ENCODE measurements at places on chromosomes 13 and 19.

- DNase-seq: no peak
Observed at GRCh38 chr13:54449922-54450321, 1421.3 kb downstream of the OLFM4 start.

DNA sequence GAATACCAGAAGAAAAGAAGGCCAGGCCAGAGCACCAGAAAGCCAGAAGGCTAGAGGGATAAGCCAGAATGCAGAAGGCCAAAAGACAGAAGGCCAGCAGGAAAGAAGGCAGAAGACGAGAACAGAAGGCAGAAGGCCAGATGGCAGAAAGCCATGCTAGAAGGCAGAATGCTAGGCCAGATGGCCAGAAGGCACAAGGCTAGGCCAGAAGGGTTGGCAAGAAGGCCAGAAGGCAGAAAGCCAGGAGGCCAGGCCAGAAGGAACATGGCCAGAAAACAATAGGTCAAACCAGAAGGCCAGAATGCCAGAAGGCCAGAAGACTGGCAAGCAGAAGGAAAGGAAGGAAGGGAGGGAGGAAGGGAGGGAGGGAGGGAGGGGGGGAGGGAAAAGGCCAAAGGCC is 188.8 kb downstream of the TUBA3C start:
- no peak for DNase-seq

GRCh38 chr13:95676105-95676761 is 706 bp upstream of the DNAJC3 start:
- no peak for DNase-seq

DNA sequence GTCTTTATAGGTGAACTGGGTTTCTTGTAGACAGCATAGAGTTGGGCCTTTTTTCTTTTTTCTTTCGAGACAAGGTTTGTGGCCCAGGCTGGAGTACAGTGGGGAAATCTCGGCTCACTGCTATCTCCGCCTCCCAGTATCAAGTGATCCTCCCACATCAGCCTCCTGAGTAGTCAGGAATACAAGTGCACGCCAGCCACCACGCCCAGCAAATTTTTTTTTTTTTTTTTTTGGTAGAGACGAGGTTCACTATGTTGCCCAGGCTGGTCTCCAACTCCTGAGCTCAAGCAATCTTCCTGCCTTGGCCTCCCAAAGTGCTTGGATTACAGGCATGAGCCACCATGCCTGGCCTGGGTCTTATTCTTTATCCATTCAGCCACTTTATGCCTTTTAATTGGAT is 5.1 kb upstream of the CALM3 start:
- no peak for DNase-seq

GRCh38 chr13:44506719-44507118 is 69.4 kb downstream of the TSC22D1 start:
- no peak for DNase-seq

- no peak for DNase-seq
Observed at GRCh38 chr13:86193281-86193680, 394.1 kb upstream of the SLITRK6 start.

GRCh38 chr13:49610176-49610575 is 18.1 kb upstream of the ARL11 start:
- no peak for DNase-seq

DNA sequence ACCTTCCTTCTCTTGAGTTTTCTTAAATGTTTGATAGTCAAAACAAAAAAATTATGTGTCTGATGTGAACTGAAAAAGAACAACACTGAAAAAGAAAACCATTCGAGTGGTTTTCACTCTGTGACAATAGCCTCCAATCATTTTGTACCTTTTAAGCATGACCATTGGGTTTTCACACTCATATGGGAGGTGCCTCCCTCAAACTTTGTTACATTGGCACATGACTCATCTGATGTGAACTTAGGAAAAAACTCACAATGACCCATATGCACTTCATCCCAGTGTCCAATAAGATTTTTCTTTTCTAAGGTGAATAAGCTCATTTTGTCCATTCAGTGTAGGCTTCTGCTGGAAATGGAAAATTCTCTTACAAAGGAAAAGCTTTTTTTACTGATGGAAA is 66.6 kb upstream of the XPO4 start:
- DNase-seq: no peak

- no peak for DNase-seq
Observed at GRCh38 chr19:53696951-53697350, 65.2 kb downstream of the DPRX start.

DNA sequence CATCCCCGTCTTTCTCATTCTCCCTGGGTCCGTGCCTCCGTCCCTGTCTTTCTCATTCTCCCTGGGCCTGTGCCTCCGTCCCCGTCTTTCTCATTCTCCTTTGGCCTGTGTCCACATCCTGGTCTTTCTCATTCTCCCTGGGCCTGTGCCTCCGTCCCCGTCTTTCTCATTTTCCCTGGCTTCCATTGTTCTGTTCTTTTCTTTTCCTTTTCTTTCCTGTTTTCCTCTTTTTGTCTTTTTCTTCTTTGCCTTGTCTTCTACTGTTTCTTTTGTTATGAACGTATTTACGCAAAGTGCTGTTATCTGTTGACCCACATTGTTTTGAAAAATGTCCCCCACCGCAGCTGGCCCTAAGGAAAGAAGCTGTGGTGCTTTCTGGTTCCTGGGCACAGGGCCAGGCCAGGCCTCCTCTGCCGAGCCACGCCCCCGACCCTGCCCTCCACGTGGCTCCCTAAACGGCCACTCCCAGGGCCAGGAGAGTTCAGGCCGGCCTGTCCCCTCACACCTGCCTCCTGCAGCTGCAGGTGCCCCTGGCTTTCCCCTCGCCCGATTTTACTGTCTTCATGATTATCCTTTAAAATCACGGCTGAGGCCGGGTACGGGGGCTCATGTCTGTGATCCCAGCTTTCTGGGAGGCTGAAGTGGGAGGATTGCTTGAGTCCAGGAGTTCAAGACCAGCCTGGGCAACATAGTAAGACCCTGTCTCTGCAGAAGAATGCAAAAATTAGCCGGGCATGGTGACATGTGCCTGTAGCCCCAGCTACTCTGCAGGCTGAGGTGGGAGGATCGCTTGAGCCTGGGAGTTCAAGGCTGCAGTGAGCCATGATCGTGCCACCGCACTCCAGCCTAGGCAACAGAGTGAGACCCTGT is 14.0 kb upstream of the TMPRSS9 start:
- DNase-seq: no peak

GRCh38 chr13:46894568-46894967 is 2.3 kb downstream of the HTR2A start:
- no peak for DNase-seq

DNA sequence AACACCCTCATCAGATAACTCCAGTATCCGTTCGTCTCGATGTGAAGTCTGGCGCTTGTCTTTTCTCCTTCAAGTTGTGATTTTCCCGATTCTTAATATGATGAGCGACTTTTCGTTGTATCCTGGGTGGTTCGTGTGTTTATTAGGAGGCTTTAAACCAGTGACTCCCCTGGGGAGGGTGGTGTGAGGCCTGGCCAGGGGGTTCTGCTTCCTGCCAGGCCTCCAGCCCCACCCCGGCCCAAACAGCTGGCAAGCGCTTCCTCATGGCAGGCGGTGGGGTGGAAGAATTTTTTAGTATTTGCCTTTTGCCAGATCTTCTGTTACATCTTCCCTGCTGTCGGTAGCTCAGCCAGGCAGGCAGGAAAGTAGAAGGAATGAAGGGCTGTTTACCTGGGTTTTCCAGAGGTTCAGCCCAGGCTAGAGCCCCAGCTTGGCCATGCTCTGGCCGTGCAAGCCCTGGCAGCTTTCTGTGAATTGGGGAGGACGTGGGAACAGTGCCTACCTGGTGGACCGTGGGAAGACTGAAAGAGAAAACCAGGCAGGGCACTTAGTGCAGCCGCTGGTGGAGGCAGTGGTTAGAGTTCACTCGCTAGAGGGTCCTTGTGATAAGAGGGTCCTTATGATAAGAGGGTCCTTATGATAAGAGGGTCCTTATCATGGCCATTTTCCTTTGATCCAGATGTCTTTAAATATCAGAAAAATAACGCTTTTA is 37.7 kb upstream of the DCUN1D2 start:
- no peak for DNase-seq

DNA sequence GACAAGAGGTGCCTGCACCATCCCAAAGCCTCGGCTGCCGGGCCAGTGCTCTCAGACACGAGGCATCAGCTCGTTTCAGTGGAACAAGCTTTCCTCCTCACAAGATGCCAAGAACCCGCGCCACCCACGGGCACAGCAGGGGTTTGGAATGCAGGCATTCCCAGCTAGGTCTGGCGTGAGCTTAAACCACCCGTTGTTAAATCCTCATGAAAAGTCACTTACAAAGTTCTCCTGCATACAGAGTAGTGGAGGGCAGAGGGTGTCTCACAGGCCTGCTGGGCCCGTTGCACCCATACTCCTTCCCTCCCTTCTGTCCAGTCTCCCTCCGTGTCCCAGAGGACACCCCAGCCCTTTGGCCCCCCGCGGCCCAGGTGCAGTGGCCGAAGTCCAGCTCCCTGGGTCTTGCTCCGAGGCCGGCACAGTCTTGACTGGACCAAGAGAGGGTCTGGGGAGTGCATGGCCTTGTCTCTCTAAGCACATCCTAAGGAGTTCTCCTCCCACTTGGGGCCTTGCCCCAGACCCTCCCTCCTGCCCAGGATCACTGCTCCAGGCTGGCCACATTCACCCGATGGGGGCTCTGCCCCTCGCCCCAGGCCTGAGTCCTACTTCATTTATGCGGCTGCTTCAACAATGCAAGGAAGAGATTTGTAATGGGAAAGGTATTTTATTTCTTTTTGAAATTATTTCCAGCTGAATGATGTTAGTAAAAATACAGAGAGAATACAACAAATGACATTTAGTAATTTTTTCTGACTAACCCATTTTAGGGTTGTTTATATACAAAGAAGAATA is 35.2 kb upstream of the GRTP1 start:
- DNase-seq: no peak

All from activated T-cell treated with anti-CD3 and anti-CD28 coated beads for 4 hours (primary cell).